Smooth muscle cell of bladder (primary cell): ENCODE measurements at places on chromosomes 7 and 10. TPM values are rescaled to one million over a fixed set of nuclear protein-coding genes. Genes with fewer than 3 reads are reported as not detected.

The C10orf53 gene
- not detected in 2 replicates for total RNA-seq

The MLXIPL gene
- 0.37 and 0.57 TPM in 2 replicates for total RNA-seq

The NKX1-2 gene
- not detected in 2 replicates for total RNA-seq

The GSTO2 gene
- total RNA-seq, result 2.0 and 3.3 TPM in 2 replicates

The RPP38 gene
- 10.3 and 10.5 TPM in 2 replicates for total RNA-seq

The CYP2C8 gene
- under 0.01 TPM in 1 of 2 replicates, not detected in the other for total RNA-seq

The URGCP gene
- 22.9 and 25.2 TPM in 2 replicates for total RNA-seq

The OPN4 gene
- total RNA-seq, result not detected in 2 replicates

The MYO3A gene
- not detected in 2 replicates for total RNA-seq

The C10orf62 gene
- total RNA-seq, result 0.14 TPM in 1 of 2 replicates, not detected in the other
